Right lung (tissue), 10 donors: ENCODE measurements at places on chromosomes 13 and 19. TPM values are rescaled to one million over a fixed set of nuclear protein-coding genes. Genes with fewer than 3 reads are reported as not detected.

Gene HIF3A
- polyA plus RNA-seq = 194 TPM

Gene BRCA2
- 7.8 TPM for polyA plus RNA-seq

Gene PTGIR
- polyA plus RNA-seq = 13.6 TPM

Gene CLIP3
- polyA plus RNA-seq = 27.3 TPM

Gene MUC16
- polyA plus RNA-seq = not detected

Gene VSIG10L
- polyA plus RNA-seq = 3.2 TPM

- DNase-seq = no peak
Observed at GRCh38 chr13:91323349-91323748, 24.1 kb upstream of the MIR17HG start.

- DNase-seq = no peak
Observed at GRCh38 chr13:49412749-49413148, 31.1 kb downstream of the CAB39L start.

GRCh38 chr13:66076417-66076816 lies 1153.7 kb downstream of the PCDH9 start:
- no peak for DNase-seq

- DNase-seq = no peak
Observed at GRCh38 chr13:27398360-27398759, 26.1 kb upstream of the GTF3A start.

DNA sequence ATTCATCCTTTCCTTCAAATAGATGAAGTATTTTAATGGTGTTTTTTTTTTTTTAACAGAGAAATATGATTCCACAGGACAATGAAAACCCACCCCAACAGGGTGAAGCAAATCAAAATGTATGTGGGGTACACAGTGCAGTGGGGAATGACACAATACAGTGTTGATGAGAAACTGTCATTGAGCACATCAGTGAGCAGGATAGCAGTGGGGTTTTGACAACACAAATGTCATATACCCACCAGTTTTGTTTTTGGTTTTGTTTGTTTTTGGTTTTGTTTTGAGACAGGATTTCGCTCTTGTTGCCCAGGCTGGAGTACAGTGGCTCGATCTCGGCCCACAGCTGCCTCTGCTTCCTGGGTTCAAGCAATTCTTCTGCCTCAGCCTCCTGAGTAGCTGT lies 29.2 kb downstream of the ZNF844 start:
- no peak for DNase-seq

DNA sequence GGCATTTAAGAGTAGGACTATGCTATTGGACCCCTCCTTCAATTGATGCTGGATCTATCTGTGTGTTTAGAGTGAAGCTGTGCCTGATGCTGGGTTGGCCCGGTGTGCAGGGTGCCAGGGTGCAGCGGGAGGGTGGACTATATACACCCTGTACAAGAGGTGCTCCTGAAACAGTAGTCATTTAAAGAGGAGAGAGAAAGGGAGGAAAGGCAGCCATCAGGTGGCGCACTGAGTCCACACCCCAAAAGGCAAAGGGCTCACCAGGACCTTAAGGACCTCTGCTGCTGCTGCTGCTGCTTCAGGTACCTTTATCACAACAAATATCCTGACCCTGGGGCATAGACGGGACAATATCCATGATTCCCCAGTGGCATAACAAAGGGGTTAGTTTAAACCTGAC lies 39.4 kb downstream of the ZNF136 start:
- no peak for DNase-seq

DNA sequence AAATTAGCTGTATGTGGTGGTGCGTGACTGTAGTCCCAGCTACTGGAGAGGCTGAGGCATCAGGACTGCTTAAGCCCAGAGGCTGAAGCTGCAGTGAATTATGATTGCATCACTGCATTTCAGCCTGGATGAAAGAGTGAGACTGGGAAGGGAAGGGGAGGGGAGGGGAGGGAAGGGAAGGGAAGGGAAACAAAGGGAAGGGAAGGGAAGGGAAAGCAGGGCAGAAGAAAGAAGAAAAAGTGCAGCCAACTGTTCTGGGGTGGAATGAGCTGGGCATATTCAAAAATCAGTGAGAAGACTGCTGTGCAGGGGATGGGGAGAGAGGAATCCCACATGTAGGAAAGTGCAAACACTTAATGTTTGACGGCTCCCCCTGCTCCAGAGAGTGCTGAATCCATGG lies 905.5 kb downstream of the UQCRFS1 start:
- DNase-seq = no peak
